Activated CD8-positive, alpha-beta memory T cell treated with anti-CD3 and anti-CD28 coated beads for 48 hours (primary cell): ENCODE measurements at places on chromosomes 5 and 9.
A peak's percentile ranks its signal among the peaks of the same experiment; 100 is the strongest.

- DNase-seq, result no peak
Measured at GRCh38 chr9:104276709-104277245, 182.7 kb downstream of the SMC2 start.

DNA sequence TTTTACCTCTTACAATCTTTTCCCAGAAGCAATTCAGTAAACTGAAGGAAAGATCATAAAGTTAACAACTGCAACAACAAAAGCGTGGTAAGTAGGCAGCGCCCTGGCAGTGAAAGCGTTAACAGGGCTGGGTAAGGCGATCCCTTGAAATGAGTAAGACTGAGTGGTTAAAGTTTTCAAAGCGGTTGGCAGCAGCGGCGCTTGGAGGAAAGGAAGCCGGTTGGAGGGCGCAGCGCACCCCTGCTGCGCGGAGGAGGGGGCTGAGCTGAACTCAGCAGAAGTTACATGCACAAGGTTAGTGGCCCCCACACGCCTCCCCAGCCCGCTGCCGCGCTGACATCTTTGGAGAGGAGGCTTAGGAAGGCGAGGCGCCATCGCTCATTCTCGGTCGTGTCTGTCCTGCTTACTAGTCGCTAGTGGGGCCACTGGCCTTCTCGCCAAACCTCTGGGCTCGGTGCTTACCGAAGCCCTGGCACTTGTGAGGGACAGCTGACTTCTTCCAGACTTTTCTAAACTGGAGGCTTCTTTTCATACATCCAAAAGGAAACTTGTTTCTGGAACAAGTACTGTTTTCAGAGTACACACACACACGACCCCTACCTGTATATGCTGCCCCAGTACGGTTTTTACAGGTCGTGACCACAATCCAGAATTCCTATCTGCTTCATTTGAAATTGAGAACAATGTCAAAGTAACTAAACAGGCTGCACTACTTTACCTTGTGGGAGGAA, at the start of gene SH3RF2:
SH3RF2 (plus strand) TSS at position 178 of the 731 bp plus-strand sequence. CDS start 1,351 bp downstream, outside the sequence.
- no peak for DNase-seq

DNA sequence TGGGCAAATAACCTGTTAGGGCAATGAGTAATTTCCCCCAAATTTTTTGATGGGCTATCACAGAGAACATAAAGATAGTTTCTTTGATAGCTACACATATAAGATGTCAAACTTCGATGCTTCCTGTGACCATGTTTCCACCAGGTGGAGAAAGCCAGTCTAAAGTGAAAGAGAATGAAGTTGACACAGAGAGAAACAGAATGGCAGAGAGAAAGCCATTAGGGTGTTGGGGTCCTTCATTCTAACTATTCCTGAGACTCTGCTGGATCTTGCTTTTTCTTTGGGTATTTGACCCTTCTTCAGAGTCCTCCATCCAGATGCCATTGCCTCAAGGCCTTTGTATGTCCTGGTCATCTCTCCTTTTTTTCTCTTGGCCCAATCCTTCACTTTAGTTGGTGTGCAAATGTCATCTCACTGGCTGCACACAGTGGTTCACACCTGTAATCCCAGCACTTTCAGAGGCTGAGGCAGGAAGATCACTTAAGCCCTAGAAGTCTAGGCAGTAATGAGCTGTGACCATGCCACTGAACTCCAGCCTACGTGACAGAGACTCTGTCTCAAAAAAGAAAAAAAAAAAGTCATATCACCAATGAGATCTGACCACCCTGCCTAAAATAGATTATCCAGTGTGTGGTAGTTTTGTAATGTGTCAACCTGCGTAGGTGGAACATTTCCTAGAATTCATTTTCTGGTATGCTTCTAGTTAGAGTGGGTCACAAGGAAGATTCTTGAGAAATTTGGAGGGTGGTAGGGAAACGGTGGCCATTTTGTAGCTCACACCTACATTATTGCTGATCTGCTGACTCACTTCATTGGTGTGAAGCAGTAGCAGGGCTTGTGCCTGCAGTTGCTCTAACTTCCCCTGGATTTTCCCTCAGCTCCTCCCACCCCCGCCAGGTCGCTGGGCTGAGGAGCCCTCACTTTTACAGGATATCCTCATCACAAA, 20.8 kb upstream of the KIF2A start:
- peak; percentile 53 for DNase-seq

DNA sequence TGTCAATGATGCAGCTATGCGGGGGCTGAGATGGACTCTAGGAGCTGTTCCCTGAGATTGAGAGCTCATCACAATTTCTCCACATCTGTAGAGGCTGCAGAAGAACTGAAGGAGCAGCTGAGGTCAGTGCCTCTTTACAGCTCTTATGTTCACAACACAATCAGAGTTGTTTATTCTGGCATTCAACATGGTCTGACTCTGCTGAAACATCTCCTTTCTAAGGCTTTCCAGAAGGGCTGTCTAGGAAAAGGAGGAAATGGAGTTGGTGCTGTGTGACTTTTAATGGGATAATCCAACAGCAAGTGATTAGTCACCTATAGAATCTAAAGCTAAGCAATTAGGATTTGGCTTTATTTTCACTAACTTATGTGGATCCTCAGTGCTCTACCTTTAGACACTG, 6.0 kb downstream of the POU5F2 start:
- DNase-seq, result no peak

DNA sequence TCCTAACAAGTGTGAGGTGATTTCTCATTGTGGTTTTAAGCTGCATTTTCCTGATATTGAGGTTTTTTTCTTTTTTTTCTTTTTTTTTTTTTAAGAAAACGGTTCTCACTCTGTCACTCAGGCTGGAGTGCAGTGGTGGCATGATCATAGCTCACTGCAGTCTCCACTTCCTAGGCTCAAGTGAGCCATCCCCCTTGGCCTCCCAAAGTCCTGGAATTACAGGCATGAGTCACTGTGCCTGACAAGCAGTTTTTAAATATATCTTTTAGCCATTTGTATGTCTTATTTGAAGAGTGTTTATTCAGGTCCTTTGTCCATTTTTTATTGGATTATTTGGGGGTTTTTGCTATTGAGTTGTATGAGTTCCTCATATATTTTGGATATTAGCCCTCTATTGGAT, 53.8 kb downstream of the GCNT1 start:
- no peak for DNase-seq

- DNase-seq, result no peak
Measured at GRCh38 chr9:86134361-86134760, 35.0 kb upstream of the GOLM1 start.

- no peak for DNase-seq
Measured at GRCh38 chr9:19922476-19923118, 133.8 kb upstream of the SLC24A2 start.

DNA sequence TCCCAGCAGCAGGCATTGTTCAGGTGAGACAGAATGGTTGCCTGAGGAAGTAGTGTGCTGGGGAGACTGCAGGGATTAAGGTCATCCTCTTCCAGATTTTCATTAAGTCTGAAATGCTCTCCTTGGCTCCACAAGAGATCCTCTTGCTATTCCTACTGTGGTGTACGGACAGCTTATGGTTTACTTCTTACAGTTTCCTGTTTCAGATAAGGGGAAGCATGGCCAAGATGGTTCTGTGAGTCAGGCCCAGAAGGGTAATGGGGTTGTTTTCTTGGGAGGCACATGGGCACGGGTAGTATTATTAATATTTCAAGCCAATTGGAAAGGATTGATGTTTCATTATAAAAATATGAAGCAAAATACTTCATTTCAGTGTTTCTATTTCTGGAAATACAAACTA, 42.9 kb downstream of the GLRX start:
- no peak for DNase-seq

- DNase-seq, result no peak
Measured at GRCh38 chr9:90219548-90220118, 423.0 kb downstream of the DIRAS2 start.

- DNase-seq, result no peak
Measured at GRCh38 chr9:35490155-35490909, 421 bp downstream of the RUSC2 start.

- DNase-seq, result no peak
Measured at GRCh38 chr9:21267485-21268346, 27.9 kb upstream of the IFNA14 start.

GRCh38 chr5:45110399-45110798, 301.7 kb downstream of the MRPS30 start:
- no peak for DNase-seq

GRCh38 chr5:100757618-100758017, 145.5 kb downstream of the ST8SIA4 start:
- DNase-seq, result no peak
